ENCODE measurements at places on chromosomes 5 and 9.

GRCh38 chr5:53257806-53258373 is 148.3 kb upstream of the MOCS2 start:
- DNase-seq = peak; percentile 19

GRCh38 chr9:119903851-119904250 is 534.6 kb upstream of the BRINP1 start:
- DNase-seq = no peak

- no peak for DNase-seq
These were observed 74.8 kb downstream of the GALNT10 start for GRCh38 chr5:154265197-154265773.

DNA sequence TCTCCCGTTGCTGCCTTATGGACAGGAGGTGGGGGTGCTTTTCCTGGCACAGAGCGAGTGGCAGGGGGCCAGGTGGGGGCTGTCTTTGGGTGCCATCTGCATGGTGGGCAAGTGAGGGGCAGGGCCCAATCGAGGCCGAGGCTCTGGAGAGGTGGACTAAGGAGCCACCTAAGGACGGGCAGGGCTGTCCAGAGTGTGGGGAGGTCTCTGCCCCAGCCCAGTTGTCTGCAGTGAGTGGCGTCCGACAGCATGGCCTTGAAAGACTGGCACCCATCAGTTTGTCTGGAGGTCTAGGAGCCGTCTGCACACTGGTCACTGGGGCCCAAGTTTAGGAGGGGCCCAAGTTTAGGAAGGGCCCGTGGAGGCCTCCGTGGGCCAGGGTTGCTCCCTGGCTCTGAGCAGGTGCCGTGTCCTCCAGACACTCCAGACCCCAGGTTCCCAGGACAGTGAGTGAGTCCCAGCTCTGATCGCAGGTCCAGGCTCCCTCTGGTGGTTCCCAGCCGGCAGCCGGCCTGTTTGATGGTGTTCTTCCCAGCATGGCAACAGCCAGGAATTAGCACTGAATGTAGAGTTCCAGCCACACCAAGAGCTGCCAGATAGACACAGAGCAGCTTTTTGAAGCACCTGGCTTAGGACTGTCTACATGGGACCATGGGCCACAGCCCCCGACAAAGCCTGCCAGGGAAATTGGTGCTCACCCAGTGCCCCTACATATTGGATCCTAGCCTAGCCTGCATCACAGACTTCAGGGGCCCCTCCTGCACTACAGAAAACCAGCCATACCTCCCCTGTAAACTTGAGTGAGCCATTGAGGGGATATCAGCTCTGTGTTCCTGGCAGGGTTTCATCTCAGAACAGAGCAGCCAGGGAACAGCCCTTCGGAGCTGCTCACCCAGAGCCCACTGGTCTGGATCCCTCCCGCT is 120.9 kb downstream of the WNK2 start:
- peak; percentile 29 for DNase-seq

DNA sequence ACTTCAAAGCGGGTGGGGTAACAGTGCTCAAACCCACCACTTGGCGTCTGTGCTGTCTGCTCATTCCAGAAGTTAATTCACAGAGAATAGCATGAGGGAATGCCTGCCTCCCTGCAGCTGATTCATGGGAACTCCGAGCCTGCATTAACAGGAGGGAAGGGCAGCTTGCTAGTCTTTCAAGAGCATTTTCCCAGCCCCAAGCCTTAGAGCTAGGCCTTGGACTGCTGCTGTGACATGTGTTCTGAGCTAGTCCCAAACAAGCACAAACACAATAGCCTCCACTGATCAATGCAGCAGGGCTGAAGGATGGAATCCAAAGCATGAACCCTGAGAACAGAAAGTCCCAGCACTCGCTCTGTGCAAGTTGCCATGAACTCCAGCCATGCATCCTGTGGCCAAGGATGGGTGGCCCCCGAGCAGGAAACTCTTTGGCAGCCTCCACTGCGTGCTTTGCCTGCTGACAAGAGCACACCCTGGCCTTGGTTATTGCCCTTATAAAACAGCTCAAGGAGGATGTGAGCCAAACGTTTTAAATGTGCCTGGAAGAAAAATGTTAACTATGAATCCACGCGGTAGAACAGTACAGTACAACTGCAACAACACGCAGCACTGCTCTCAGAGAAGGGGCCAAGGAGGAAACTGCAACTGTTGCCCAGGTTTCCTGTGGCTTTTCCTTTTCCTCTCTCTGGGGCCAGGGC is 653.1 kb upstream of the KLF4 start:
- DNase-seq = peak; percentile 88

GRCh38 chr5:98299435-98299834 is 474.0 kb upstream of the RGMB start:
- DNase-seq = no peak

GRCh38 chr9:119298076-119298853 is 71.0 kb downstream of the BRINP1 start:
- no peak for DNase-seq

DNA sequence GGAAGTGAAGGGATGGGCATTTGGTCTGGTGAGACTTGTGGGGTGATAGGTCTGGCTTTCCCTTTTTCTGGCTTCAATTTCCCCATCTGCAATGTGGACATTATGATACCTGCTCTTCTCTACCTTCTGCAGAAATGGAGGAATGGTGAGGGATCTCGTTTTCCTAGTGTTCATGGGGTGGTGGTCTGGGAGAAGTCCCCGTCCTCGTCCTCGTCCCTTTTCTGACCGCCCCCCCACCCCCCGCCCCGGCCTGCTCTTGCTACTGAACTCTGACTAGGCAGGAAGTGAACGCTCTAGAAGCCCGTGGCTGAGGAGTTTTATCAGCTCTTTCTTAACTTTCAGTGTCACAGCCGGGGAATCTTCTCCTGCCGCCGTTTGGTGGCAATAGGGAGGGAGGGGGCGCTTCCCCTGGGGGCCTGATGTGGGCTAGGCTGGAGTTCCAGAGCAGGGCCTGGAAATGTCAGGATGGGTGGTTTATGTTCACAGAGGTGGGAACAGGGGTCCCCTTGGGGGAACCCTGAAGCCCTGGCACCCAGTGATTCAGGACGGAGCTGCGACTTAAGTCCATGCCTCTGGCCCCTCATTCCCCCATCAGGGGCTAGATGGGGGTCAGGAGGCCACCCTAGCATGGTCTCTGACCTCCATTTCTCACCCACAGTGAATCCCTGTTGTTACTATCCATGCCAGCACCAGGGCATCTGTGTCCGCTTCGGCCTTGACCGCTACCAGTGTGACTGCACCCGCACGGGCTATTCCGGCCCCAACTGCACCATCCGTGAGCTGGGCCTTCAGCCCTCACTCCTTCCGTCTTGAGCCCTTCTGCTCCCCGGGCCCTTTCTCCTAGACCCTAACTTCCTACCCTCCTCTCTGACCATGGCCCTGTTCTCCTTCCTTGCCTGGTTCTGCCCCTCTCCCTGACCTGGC is 6.7 kb downstream of the PTGS1 start:
- no peak for DNase-seq

GRCh38 chr9:8857068-8857925 is 1057.7 kb upstream of the DMAC1 start:
- peak; percentile 20 for DNase-seq

DNA sequence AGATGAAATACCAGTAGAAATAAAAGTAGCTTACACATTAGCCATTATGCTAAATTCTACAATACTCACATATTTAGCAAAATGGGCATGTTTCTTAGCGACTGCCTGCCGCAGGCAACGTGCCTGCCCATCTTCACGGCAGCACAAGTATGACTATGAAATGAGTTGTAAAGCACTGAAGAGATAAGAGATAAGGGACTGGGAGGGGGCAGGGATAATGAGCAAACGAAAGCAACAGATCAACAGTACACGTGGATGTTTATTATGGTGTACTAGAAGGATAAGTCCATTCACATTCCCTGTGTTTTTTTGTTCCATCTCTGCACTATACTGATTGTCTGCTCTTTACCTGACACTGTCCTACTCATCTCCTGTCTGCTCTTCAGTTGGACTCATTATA is 44.1 kb upstream of the KCNN2 start:
- no peak for DNase-seq

- no peak for DNase-seq
These were observed 1.8 kb downstream of the SMC5 start for GRCh38 chr9:70260606-70261005.

- peak; percentile 42 for DNase-seq
These were observed 62.6 kb upstream of the XPA start for GRCh38 chr9:97759581-97760288.

DNA sequence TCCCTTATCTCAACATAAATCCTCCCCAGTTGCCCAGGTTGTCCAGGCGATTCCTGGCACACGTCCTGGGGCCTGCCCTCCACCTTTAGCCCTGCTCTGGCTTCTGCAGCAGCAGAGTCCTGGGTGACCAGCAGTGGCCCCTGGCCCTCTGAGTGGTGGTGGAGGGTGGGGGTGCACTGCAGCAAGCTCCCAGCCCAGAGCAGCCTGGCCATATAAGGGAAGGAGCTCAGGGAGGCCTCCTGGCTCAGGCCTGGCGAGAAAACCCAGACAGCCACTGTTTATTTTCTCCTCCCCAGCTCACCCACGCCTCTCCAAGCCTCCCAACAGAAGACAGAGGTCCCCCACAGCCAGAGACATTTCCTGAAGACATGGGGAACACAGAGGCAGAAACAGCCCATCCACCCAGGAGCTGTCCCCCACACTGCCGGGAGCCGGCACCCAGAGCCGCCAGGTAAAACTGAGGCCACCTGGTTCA is 44.7 kb upstream of the IL17B start:
- peak; percentile 60 for DNase-seq

GRCh38 chr9:19146441-19147024 is 19.2 kb upstream of the PLIN2 start:
- DNase-seq = no peak

DNA sequence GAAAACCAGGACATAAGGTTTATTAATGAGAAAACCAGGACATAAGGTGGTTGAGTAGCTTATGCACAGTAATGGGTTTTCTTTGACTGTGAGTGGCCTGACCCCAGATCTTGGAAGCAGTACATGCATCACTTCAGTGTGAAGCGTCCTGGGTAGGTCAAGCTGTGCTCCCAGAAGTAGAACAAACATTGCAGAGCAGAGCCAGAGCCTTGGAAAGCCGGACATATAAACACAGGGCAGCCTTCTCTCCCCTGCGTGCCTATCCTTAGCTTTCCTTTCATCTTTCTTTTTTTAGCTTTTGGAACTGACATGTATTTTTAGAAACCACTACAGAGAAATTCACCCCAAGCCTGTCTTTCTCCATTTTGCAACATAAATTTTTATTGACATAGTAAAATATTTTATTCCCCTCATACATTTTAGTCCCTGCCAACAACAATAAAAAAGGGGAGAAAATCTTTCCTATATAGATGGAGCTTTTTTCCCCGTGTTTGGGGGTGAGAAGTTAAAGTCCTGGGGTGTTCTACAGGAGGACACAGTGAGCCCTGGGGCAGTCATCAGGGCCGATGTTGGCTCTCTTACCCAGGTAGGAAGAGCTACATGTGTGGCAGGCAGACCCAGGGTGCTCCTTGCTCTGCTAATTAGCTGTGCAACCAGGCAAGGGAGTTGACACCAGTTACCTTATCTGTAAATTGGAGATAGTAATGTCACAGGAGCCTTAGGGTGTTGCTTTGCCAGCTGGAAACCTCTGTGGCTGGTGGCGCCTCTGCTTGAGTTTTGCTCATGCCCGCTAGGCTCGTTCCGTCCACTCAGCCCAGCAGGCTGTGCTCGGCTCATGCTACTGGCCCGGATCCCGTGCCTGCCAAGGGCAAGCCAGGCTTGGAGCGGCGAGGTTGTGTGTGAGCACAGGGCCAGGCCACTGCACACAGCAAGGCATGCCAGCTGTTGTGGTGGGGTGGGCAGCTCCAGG is 389.6 kb downstream of the KDM4C start:
- DNase-seq = no peak

GRCh38 chr5:148653291-148653835 is 964 bp downstream of the HTR4 start:
- no peak for DNase-seq

- DNase-seq = no peak
These were observed 280.2 kb downstream of the CDK5RAP2 start for GRCh38 chr9:120299785-120300184.

DNA sequence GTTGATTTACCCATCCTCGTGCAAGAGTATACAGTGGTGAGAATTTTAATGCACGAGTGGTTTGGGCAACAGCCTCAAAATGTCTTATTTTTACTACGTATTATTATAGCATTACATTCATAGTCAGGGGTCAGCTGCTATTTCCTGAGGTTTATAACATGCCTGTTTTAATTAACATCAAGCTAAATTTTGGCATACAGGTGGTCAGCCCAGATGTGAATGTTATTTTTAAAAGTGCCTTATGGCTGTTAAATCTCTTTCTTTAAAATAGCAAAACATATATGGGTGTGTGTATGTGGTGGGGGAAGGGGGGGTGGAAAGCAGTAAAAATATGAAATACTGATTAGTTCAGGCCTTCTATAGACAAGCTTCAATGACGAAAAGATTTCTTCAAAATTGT is 424.5 kb upstream of the CLINT1 start:
- no peak for DNase-seq

DNA sequence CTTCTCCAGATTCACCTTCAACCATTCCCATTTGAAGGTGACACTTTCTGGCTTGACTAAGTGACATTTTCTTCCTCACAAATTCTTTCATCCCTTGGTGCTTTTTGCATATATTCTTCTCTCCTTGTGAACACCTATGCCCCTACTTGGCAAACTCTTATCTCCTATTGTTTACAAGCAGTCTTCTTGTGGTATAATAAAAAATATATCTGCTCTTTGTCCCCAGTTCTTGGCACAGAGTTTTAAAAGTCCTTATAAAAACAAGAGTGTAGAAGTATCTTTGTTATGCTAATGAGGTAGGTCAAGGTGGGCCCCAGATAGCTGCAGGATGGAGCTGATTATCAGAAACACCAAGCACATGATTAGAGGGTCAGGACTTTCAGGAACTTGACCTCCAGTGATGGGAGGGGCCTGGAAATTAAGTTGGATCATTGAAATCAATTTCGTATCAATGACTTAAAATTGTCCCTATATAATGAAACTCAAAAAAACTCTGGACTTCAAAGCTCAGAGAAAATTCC is 38.0 kb downstream of the TMEM161B start:
- no peak for DNase-seq

GRCh38 chr9:6214903-6215302 is 704 bp upstream of the IL33 start:
- no peak for DNase-seq

DNA sequence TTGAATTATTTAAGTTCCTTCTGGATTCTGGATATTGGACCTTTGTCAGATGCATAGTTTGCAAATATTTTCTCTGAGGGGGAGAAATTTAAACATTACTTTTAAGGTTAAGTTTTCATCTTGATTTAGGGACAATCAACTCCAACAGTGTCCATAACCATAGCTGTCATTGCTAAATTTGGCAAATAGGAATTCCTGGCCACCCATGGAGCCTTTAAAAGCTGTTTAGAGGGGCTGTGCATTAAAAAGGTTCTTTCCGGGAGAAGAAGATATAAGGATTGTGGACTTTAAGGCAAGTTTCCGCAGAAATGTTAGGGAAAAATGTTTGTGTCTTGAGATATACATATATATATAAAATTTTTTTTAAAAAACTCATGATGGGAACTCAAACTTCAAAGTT is 339.7 kb downstream of the ADAMTS6 start:
- DNase-seq = peak; percentile 59

- DNase-seq = no peak
These were observed 15.6 kb upstream of the SPATA24 start for GRCh38 chr5:139419226-139420192.

- no peak for DNase-seq
These were observed 64.2 kb downstream of the SNCAIP start for GRCh38 chr5:122376250-122376649.
